ENCODE measurements at places on chromosomes 13 and 19.
A peak's percentile ranks its signal among the peaks of the same experiment; 100 is the strongest.

DNA sequence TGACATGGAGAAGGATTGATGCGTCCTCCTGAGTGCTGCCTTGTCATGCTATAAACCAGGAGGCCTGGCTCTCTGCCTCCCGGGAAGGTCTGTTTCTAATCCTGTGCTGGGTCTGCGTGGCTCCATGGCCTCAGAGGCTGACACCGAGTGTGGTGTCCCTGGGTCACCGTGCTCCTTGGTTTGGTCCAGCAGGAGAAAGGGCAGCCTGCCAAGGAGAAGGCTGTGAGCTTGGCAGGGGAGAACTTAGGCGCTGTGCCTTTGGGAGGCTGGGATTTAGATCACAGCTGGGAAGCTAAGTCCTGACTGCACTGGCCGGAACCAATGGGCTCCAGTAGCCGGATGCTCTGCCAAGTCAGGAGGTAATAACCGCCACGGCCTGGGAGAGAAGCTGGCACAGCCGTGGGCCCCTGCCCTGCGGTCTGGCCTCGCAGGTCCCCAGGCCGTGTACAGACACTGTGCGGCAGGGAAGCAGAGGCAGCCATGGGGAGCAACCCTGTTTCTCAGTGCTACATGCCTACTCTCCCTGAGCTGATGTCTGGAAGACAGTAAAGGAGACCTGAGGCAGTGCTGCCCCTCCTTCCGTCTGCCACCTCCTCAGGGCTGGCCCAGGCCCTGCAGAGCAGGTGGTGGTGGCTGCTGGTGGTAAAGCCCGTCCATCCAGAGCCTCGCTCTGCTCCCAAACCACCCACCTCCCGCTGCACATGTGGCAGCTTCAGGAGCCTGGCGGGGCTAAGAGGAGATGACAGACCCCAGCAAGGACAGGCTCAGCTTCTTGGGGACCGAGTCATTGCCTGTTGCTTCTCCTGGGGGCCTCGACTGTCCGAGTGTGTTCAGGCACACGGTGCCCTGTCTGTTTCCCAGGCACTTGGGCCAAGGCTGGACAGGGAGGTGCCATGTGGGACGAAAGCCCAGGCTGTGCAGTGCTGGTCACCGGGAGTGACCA is 44.9 kb downstream of the C13orf46 start:
- DNase-seq, result peak; percentile 33

- DNase-seq, result no peak
Measured at GRCh38 chr13:42905579-42905978, 86.5 kb downstream of the EPSTI1 start.

DNA sequence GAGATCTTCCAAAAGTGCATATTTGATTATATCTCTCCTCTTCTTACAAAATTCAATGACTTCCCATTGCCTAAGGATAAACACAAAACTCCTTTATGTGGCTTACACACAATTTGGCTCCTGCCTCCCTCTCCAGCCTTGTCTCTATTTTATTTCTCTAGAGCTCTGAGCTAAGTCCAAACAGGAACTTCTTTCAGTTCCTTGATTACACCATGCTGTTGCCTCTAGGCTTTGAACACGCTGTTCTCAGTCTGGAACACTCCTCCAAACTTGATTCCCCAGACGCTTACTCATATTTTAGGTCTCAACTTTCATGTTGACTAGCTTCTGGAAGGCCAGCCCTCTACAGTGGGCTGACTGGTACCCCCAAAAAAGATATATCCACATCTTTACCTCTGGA is 258.5 kb downstream of the COG6 start:
- DNase-seq, result no peak

- no peak for DNase-seq
Measured at GRCh38 chr13:107466326-107467099, 748.8 kb downstream of the LIG4 start.

DNA sequence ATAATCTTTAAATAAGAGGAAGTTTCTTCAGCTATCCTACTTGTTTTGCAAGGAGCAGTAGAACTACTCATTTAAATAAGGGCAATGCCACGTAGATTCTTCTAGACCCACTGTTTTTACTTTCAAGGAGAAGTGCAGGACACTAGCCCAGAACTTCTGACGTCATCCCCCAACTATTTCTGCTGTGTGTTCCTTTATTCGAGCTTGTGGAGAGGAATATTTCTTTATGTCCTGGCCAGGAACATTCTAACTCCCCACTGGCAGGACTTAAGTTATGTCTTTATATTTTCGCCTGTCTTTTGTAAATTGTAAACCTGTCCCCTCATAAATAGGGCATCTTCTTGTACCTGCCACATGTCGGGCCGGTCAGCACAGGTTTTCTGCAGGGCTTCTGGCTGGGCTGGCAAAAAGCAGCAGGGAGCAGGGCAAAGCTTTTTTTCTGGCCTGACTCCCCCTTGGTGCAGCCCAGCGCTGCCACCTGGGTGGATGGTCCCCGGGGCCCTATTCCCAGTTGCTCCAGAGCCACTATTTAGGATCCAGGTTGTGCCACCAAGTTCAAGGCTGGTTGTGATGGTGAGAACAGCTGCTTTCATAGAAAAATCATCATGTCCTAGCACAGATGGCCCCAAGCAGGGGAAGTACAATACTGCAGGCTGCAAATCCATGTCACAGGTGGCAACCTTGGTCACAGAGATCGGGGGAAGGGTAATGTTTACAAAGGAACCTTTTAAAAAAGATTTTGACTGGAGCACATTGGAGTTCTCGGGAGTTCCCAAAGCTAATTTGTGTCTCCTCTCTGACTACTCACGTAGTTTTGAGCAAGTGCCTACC is 1.8 kb downstream of the MBNL2 start:
- DNase-seq, result no peak

DNA sequence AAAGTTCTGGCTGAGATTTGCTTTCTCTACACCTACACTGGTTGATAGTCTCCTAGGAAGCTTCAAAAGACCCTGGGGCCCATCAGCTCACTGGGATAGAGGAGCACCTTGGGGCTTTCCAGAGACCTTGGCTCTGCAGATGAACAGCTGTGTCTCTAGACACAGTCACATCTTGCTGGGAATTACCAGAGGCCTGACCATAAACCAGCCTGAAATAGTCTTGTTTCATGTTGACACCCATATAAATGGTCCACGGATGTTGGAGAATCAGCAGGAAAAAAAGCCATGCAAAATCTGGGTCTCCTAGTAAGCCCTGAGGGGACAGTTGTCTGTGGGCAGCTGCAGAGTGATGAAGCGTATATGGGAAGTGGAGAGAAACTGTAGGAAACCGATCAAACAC is 207.6 kb downstream of the DNAJC15 start:
- DNase-seq, result no peak

Data from activated naive CD4-positive, alpha-beta T cell treated with anti-CD3 and anti-CD28 coated beads, Interleukin-2, amount 50 U/mL, for 72 hours (primary cell).